ENCODE measurements at places on chromosomes 6 and 20. TPM values are rescaled to one million over a fixed set of nuclear protein-coding genes. Genes with fewer than 3 reads are reported as not detected.
A peak's percentile ranks its signal among the peaks of the same experiment; 100 is the strongest.

GRCh38 chr6:113903666-113904330 is 46.7 kb downstream of the MARCKS start:
- no peak for DNase-seq

The DCDC2 gene
- total RNA-seq, result 4.2 TPM

- DNase-seq, result peak; percentile 91
Measured at GRCh38 chr20:4459081-4459480, 262.6 kb upstream of the PRND start.

- no peak for DNase-seq
Measured at GRCh38 chr20:53873230-53873604, 197.2 kb downstream of the BCAS1 start.

DNA sequence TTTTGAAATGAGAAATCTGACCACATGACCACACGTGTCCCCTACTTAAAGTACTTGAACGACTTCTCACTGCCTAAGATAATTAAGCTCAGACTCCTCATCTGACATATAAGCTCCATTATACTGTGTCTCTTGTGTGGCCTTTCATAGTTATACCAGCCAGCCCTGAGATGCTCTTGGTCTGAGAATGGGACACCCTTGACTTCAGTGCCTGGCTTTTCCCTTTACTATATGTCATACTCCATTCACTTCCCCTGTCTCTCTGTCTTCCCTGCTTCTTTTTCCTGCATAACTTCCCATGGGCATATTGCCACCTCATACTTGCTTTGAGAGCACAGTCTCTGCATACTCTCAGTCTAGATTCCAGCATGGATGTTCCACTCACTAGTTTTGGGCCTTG is 53.4 kb upstream of the TINAG start:
- no peak for DNase-seq

The PXDC1 gene
- 30.8 TPM for total RNA-seq

- no peak for DNase-seq
Measured at GRCh38 chr6:136411025-136411325, 121.3 kb upstream of the BCLAF1 start.

DNA sequence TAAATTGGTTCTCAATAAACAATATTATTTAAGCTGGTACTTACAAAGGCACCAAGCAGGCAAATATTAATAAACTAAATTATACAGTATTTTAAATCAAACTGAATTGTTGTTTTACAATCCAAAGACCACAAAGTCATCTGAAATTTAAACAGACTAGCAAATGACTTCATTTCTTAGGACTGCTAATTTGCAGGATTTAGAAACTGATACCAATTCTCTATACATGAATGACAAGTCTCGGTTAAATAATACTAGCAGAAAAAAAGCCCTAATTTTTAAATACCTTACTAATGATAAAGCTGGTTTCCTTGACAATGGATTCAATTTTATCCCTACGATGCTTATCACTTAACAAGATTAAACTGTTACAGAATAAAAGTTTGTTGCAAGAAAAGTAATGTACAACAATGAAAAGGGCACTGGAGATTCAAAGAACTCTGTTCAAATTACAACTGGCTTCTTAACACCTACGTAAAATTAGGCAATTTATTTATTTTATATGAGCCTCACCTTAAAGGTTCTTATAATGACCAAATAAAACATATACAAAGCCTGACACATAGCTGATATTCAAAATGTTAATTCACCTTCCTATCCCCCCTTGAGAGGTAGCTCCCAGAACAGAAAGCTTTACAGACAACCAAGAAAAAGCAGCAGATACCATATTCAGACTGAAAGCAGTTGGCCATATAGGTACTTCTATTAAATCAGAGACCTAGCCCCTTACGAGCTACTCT is 33.1 kb downstream of the HBS1L start:
- no peak for DNase-seq

- DNase-seq, result no peak
Measured at GRCh38 chr20:10579942-10580341, 93.9 kb downstream of the JAG1 start.

DNA sequence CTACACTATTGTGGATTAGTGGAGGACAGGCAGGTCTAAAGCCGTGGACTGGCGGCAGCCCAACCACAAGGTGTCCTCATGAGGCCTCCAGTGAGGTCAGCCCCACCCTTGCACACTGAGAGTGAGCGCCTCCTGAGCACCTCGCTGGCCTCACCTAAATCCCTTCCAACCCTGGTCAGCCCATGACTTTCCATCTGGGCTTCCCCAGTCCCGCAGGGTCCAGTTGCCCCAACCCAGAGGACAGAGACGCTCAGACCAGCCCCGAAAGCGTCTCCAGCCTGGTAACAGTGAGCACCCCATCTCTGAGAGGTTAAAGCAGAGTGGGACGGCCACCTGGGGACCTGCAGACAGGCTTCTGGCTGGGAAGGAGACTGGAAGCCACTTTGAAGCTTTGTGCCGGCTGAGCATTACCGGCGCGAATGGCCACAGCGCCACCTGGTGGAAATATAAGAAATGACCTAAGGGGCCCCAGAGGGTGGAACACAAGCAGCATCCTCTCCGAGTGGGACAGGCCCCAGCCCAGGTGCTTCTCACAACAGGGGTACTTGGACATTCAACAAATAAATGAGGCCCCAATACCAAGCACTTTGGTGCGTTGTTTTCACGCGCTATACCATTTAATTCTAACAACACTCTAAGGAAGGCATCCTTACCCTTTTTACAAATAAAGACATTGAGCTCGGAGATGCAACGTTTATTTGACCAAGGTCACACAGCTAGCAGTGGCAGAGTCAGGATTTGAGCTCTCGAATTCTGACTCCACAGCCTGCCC is 65.7 kb upstream of the TOP1 start:
- peak; percentile 54 for DNase-seq

DNA sequence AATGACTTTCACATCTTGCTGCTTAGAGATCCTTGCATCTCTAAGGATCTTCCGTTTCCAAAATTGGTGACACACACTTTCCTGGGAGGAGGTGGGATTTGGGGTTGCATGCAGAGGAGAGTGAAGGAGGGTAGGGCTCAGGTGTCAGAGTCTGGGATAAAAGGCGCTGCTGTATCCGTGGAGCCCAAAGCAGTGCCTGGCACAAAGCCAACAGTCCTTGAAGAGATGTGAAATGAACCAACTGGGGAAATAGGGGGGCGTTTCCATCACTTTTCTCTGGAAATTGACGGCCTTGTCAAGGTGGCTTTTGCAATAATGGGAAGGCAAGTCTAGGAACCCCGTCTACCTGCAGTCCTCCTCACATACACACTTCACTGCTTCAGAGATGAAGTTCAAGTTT is 59.5 kb upstream of the NELFCD start:
- no peak for DNase-seq

The LBP gene
- not detected for total RNA-seq

The CASS4 gene
- 0.15 TPM for total RNA-seq

The TRIM31 gene
- total RNA-seq, result not detected

- DNase-seq, result no peak
Measured at GRCh38 chr6:14000901-14001300, 76.1 kb downstream of the RNF182 start.

DNA sequence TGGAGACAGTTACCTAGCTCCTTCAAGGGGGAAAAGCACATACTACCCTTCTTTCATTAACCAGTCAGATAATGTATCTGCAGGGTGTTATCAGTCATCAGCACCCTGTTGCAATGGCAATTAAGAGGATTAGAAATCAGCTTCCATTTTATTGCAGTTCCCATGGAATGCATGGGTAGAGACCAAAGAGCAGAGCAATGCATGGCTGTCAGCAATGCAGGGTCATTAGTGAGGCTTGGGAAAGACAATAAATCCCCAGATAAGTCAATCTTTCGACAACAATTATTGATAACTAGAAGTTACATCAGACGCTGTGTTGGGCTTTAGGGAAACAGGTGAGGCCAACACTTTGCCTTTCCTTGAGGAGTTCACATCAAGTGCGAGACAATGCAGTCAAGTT is 150.9 kb downstream of the MAFB start:
- no peak for DNase-seq

- no peak for DNase-seq
Measured at GRCh38 chr20:37938181-37938750, 35.3 kb downstream of the VSTM2L start.

DNA sequence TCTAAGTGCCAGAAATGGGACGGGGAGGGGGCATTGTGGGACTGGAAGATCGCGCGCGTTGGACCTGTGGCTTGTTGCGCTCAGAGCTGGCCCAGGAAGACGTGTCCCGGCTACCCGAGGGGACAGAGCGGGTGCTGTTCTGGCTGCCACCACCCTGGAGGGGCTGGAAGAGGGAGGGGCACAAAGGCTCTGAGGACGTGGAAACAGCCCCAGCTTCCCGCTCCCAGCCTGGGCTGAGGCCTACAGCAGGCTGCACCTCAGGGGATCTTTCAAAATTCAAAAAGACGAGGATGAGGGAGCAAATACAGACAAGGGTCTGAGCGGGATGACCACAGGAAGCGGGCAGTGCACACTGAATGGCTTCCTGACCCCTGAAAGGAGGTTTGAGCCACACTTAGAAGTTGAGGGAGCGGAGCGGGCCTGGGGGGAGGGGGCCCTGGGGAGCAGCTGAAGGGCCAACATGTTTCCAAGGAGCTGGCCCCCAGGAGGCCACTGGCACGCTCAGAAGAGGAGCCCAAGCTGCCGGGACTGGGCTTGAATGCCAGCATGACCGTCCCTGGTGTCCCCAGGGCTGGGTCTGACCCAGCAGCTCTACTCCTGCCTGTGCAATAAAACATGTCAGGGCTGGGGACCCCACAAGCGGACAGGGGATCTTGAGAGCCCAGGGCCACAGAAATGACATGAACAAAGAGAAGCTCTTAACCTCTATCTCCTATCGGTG is 1.3 kb downstream of the OXT start:
- DNase-seq, result no peak

- no peak for DNase-seq
Measured at GRCh38 chr6:104046426-104046825, 813.3 kb downstream of the HACE1 start.

DNA sequence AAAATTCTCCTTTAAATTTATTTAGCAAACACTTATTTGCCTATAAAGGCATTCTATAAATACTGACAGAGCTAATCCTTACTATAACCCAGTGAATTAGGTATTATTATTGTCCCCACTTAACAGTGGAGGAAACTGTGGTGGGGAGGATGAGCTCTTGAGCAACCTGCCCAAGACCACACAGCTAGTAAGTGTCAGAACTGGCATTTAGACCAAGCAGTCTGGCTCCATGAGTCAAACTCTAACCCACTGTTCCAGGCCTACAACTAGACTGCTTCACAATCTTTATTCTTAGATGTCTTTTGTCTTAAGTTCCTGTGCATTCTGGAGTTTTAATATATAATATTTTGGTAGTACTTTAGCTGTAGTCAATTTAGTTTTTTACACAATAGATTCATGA is 530.8 kb downstream of the BCKDHB start:
- DNase-seq, result no peak

The LKAAEAR1 gene
- not detected for total RNA-seq

DNA sequence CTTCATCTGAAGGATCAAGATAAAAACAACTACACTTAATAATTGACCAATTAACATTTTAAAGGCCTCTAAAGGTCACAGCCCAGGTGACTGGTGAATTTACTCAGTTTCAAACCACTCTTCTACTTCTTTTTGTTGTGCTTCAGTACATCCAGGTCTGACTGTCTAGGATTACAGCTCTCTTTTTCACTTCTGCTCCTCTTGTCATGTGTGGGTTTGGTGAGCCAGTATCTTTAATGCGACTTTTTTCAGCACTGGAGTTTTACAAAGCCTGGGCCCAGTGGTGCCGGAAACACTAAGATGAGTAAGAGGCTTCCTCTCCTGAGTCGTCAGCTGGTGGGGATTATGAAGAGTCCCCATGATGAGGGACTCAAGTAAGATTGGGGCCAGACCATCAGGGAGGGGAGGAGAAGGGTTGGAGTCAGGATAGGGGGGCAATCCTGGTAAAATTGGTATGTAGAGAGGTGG is 27.0 kb downstream of the HECA start:
- no peak for DNase-seq

DNA sequence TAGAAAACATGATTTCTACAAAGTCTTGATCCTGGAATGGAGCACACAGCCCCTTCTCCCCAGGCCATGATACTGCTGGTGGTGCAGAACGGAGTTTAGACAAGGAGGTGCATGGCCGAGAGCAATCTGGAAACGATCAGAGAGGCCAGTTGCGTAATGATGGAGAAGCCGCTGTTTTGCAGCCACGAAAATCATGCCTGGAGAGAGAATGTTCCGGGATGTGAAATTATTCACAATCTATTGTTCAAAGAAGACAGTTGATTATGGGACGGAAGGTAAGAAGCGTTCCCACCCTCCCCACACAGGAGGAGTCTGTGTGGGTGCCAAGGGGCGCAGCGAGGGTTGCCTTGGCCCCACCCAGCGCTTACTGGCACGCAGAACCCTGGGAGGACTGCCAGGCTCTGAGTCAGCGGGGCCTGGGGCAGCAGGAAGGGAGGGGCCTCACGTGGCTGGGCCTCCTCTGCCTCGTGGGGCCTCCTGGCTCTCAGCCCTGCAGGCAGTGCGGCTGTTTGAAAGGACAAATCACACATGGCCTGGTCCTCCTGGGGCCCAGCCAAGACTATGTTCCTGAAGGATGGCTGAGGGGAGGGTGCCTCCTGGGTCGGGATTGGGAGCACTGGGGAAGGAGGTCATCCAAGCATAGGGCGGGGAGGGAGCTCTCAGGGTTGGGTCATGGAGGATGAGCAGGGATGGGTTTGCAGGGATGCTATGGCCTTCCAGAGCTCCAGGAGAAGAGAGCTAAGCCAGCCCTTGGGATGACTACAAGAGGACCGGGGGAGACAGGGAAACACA is 8.7 kb upstream of the AP5S1 start:
- peak; percentile 92 for DNase-seq
